GM23248 (cell line): ENCODE measurements at places on chromosomes 7 and 10. TPM values are rescaled to one million over a fixed set of nuclear protein-coding genes. Genes with fewer than 3 reads are reported as not detected.

Gene RAMP3
- total RNA-seq, result not detected in 2 replicates

Gene TECPR1
- total RNA-seq, result 24.5 and 27.8 TPM in 2 replicates

Gene PARP12
- total RNA-seq, result 10.4 and 11.0 TPM in 2 replicates

DNA sequence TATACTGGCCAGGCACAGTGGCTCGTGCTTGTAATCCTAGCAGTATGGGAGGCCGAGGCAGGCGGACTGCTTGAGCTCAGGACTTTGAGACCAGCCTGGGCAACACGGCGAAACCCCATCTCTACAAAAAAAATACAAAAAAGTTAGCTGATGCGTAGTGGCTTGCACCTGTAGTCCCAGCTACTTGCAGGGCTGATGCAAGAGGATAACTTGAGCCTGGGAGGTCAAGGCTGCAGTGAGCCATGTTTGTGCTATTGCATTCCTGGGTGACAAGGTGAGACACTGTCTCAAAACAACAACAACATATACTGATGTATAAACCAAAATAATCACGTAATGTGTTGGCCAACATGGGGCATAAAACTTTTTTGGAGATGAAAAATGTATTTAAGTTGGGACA, 6.4 kb upstream of the NPM3 start:
- DNase-seq, result no peak

Gene CPVL
- total RNA-seq, result not detected in 2 replicates

Gene PAX2
- not detected in 2 replicates for total RNA-seq

- DNase-seq, result no peak
These were observed 17.8 kb upstream of the SLC18A2 start for GRCh38 chr10:117222976-117223692.
